ENCODE measurements at places on chromosomes 11 and 22. TPM values are rescaled to one million over a fixed set of nuclear protein-coding genes. Genes with fewer than 3 reads are reported as not detected.

OSBPL5 gene
- total RNA-seq: 7.5 TPM

KIAA0930 gene
- total RNA-seq: 94.9 TPM

TMPRSS13 gene
- not detected for total RNA-seq

CYTH4 gene
- total RNA-seq: 1.0 TPM

CDCA5 gene
- 72.8 TPM for total RNA-seq

DEFB131B gene
- total RNA-seq: not detected

CXCR5 gene
- total RNA-seq: 0.08 TPM
